ENCODE measurements at places on chromosomes 5 and 9.

DNA sequence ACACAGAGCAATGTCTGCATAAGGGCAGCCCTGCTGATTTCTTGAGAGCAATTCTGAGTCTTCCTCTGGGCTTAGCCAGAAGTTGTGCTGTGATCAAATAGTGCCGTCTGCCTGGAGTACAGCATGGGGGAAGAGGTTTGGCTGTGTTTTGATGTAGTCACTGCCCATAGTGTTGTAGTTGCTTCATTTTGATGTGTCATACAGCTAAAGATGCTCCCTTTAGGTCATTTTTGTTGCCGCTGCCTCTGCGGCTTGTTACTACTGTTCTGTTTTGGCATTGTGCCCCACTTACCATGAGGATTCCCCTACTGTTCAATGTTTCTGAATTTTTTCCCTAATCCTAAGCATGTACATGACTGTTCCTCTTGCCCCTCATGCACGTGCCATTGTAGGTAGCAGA lies 23.0 kb downstream of the SLC36A1 start:
- no peak for DNase-seq

- no peak for DNase-seq
Observed at GRCh38 chr9:72401396-72401795, 36.4 kb upstream of the ZFAND5 start.

GRCh38 chr9:126665644-126666035 lies 51.9 kb downstream of the LMX1B start:
- no peak for DNase-seq

- no peak for DNase-seq
Observed at GRCh38 chr5:171475596-171475995, 56.1 kb downstream of the FGF18 start.

GRCh38 chr5:31029925-31030324 lies 163.6 kb upstream of the CDH6 start:
- DNase-seq = no peak

GRCh38 chr5:128015978-128016377 lies 67.6 kb upstream of the SLC12A2 start:
- no peak for DNase-seq

DNA sequence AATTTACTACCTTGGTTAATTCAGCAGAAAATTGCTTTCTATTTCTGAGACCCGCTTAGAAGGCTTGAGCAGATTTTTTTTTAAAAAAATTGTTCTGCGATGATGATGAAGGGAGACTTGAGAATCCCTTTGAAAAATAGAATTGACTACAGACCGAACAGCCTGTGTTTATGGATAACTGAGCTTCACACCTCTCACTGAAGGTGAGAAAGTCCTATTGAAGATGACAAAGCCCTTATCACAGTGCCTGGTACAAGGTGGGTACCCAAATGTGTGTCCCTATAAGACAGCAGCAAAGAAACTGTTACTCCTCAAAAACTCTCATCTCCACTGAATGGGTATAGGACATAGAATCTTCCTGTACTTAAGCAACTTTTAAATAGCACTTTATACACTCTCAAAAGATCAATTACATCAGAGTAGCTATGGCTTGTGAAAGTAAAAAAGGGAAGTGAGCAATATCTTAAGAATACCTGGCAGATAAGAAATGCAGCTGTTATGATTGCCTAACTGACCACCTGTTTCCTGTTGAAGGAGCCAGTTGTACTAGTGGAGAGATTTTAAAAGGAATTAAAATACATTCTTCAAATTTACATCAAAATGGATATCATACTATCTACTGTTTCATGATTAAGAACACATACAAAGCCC lies 419.7 kb downstream of the CHSY3 start:
- no peak for DNase-seq

DNA sequence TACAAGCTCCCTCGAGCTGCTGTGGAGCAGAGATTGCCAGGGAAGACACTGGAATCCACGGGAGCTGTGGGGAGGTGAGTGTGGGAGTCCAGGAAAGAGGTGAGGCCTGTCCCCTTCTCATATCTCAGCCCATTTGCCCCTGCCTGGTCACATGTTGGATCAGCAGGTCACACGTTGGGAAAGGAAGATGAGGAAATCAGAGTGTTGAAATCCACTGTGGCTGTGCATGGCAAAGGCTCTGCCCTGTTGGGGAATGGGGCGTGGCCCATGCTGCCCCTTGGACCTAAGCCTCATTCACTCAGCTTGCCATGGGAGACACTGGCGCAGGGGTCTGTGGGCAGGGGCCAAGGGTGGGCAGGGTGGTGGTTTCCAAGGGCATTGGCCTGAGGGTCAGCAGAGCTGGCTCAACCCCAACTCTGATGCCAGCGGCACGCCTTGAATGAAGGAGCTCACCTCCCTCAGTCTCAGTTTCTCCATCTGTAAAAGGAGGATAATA lies 85.4 kb upstream of the CPEB4 start:
- DNase-seq = no peak

Measured in left hindlimb (tissue), 1 donor.